EL (cell line): ENCODE measurements at places on chromosomes 2 and 18.

DNA sequence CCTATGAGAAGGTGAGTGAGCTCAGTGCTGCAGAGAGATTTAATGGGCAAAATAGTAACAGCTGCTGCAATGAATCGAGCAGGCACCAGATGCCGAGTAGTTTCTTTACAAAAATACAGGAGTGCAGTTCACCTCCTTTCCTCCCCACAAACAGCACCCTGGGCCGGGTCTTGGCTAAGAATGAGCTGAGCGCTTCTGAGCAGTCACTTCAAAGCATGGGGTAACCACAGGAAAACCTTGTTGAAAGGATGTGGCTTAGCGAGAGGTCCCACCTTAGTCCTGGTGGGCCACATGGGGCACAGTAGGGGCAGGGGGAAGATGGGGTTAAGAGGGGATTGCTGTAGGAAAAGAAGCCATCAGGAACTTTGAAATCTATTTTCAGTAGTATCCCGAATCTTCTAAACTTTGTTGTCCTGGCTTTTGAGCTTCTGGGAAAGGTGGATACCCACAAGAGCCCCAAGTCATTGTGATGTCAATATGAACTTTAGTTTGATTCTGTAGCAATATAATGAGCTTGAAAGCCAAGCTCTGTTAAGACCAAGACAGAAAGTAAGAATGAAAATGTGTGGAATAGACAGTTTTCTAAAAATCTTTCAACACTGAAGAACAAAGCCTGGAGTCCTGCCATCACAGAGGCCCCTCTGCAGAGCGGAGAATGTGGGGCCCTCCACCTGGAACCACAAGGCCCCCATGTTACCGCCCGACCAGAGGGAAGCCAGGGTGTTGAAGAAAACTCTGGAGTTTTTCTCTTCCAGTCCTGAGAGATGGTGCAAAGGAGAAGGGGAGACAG, 101.0 kb upstream of the ZNF236 start:
- no peak for DNase-seq

- no peak for DNase-seq
These were observed 34.0 kb downstream of the LOXHD1 start for GRCh38 chr18:46622999-46623398.

- DNase-seq = no peak
These were observed 32.4 kb upstream of the ITPRID2 start for GRCh38 chr2:181859123-181859522.

- no peak for DNase-seq
These were observed 51.5 kb downstream of the FHOD3 start for GRCh38 chr18:36348971-36349417.

- no peak for DNase-seq
These were observed 934.5 kb downstream of the CNTNAP5 start for GRCh38 chr2:124959581-124959980.

DNA sequence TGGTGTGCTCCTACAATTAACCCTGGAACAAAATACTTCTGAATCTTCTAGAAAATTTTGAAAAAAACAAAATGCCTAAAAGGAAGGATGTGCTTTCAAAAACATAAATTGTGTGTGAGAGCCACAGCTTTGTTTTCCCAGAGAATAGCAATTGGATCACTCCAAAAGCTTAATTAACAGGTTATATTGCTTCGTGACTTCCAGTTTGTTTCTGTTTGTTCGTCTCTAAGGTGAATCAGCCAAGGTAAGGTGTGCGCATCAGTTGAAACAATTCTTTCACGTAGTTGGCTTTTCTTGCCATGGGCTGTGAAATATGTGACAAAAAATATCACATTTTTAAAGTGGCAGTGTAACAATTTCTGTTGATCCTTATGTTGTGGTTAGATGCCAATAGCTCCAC, 90.3 kb upstream of the BARD1 start:
- no peak for DNase-seq

DNA sequence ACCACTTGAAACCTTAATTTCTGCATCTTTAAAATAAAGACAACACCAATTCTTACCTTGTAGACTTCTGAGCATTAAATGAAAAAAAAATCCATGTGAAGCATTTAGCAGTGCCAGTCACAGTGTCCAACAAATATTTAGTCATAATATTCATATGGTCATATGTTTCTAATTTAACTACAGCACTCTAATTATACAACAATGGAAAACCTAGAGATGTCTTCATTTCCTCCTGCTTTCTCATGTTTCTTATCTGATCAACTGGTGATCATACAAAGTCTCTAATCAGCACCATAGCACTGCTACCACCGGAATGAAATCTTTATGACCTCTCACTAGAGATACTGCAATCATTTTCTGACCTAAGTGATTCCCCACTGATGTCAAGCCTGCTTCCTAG, 10.2 kb upstream of the SCN3A start:
- DNase-seq = no peak

GRCh38 chr2:189221811-189222467, 42.4 kb upstream of the COL5A2 start:
- DNase-seq = peak; percentile 73

DNA sequence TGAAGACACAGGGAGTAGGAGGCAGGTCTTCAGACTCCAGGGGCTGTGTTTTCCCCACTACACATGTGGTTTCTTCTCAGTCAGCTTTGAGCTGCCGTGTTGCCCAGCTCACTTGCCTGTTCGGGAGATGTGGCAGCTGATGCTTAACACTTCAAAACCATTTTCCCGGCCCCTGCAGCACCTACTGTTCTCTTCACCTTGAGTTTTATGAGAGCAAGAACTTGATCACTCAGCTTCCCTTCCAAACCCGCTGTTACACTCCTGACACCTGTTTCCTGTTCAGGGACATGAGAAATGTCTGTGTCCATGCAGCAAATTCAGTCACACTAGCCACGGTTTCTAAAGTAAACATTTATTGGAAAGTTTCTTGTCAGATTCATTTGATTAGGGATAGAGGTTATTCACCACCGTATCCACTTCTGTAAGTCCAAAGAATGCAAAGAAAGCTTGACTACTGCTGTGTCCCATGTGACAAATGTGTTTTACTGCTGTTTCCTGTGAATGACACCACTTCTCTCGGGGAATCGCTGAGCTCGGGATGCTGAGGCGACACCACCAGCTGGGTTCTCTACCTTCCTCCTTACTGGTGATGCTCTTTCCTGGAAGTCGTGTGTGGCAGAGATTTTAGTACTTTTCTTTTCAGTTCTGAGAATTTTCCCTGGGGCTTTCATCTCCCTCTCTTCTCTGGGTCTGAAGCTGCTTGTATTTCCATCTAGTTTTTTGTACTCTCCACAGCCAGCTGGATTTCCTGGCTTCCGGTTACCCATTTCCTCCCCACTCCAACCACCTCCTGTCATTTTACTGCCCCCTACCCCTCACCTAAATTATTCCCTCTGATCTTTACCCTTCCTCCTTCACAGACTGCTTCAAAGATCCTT, 91.7 kb downstream of the KLF7 start:
- DNase-seq = peak; percentile 18

GRCh38 chr2:48412443-48413250, 117.3 kb upstream of the STON1 start:
- DNase-seq = no peak

GRCh38 chr2:67255933-67256615, 141.1 kb upstream of the ETAA1 start:
- peak; percentile 36 for DNase-seq

GRCh38 chr2:6401301-6401700, 464.4 kb downstream of the CMPK2 start:
- no peak for DNase-seq

- DNase-seq = no peak
These were observed 18.9 kb downstream of the LYPD6B start for GRCh38 chr2:149057401-149057800.

DNA sequence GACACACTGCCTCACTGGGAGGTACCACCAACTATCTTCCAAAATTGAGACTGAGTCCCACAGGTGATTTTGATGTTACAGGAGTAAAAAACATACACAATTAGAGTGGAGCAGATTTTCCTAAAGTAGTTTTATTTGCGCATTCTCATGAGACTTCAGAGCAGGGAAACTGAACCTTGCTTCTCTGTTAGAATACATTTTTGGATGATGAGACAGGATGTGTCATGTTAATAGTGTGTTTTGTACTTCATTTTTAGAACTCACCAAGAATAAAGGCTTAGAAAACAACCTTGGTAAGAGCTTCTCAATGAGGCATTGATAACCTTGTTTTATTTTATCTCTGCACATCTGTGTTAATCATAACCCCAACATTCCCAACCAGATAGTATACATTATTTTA, 310.2 kb upstream of the GALNT5 start:
- DNase-seq = peak; percentile 11

DNA sequence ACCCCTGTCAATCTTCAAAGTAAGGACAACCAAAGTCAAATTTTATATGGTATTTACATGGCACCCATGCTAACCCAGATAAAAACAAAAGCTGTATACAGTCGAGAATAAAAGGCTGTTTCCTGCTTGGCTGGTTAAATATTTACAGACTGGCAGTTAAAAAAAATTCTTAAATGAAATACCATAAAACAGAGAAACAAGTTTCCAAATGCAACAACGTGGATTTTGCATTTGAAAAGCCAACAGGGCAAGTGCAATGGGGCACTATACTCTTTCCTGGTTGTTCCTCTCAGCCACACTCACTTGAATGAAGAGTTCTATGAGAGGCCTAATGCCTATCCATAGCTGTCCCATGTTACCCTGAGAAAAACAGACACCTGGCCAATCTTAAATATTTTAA, 6.1 kb upstream of the NR4A2 start:
- DNase-seq = no peak

- DNase-seq = no peak
These were observed 103.8 kb downstream of the PXDN start for GRCh38 chr2:1640301-1641135.

GRCh38 chr2:36450466-36451196, 95.1 kb downstream of the CRIM1 start:
- peak; percentile 93 for DNase-seq

- no peak for DNase-seq
These were observed 4.0 kb downstream of the DOK1 start for GRCh38 chr2:74558284-74559230.

- peak; percentile 59 for DNase-seq
These were observed at the start of gene GPR155 for GRCh38 chr2:174486563-174487107. Gene GPR155 (minus strand): TSS chr2:174487029. CDS start chr2:174481956, 5,073 bp downstream.

- no peak for DNase-seq
These were observed 139.1 kb upstream of the FOSL2 start for GRCh38 chr2:28253543-28253942.

GRCh38 chr2:232714969-232715368, 17.8 kb downstream of the GIGYF2 start:
- DNase-seq = peak; percentile 10

- no peak for DNase-seq
These were observed 157.5 kb upstream of the ID2 start for GRCh38 chr2:8524388-8524787.

DNA sequence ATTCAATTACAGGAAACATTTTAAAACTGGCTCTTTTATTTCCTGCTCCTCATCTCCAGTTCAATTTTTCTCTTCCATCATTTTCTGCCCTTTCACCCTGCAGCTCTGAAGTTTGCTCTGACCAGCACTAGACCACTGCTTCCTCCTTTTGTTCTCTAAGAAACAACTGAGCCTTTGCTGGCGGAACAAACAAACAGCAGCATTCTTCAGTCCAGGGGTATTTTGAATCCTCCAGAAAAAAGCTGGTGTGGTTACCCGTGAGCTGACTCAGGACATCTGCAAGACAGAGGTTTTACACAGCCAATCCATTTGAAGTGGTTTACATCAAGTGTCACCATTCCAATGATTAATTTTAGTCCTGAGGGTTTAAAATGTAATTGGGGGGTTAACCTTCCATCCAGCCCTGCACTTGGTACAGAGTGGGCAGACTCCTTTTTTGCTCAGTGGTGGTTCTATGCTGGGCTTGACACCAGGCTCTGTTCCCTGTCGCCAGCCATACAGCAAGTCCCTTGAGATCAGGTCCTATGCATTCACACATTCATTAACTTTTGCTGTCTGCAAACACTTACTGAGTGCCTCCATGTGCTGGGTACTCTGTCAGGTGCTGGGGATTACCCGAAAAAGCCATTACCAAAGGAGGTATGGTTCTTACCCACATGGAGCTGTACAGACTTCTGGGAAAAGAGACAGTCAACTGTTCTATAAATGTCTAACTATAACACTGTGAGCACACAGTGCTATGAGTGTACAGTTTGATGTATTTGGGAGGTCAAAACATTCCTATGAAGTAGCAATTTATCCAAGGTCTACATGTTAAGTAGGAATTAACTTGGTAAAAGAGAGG, 909.4 kb upstream of the GYPC start:
- DNase-seq = no peak

GRCh38 chr18:11096839-11097750, 52.3 kb downstream of the PIEZO2 start:
- peak; percentile 59 for DNase-seq

DNA sequence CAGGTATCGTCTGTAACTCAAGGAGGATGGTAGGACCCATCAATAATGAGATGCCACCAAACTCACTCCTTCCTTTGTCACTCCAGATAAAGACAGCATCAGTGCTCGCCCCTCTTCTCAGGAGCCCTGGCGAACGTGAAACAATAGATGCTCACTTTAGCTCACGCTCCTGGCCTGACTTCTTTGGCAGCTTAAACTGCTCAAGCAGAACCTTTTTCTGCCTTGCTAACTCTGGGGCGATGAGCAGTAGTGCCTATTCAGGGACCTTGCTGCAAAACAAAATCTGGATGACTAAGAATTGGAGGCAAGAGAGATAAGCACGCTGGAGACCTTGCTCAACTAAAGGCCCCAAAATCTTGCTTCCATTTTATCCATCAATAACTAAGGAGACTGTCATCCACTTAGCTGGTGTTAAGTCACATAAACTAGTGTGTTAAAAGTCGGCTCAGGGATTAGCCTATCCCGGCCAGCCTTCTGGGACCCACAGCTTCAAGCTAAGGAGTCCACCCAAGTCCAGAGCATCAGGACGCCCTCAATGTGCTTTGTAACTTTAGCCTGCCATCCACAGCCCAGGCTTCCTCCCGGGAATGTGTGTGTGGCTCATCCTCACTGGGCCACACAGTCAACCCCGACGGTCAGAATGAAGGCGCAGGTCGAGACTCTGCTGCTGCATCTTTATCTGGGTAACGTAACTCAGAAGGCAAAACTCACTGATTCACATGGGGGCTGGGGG, 38.9 kb downstream of the ZNF516 start:
- no peak for DNase-seq

DNA sequence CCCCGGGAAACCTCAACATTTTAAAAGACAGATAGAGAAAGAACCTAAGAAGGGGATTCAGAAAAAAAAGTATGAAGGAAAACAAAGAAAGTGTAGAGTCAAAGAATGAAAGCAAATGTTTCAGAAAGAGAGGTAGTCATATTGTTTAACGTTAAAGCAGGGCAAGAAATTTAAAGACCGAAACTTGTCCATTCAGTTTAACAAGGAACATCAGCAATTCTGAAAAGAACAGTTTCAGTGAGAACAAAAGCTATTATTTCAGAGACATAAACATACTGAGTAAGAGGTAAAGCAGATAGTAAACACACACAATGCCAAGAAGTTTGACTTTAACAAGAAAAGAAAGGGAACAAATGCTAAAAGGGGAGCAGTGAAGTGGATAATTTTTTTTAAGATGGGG, 41.1 kb downstream of the MBD2 start:
- no peak for DNase-seq

GRCh38 chr2:220891405-220891804, 680.7 kb downstream of the EPHA4 start:
- peak; percentile 93 for DNase-seq
